HL-60 (cell line): ENCODE measurements at places on chromosomes 13 and 19.

- no peak for DNase-seq
Measured at GRCh38 chr19:10872546-10873107, 1.3 kb downstream of the CARM1 start.

DNA sequence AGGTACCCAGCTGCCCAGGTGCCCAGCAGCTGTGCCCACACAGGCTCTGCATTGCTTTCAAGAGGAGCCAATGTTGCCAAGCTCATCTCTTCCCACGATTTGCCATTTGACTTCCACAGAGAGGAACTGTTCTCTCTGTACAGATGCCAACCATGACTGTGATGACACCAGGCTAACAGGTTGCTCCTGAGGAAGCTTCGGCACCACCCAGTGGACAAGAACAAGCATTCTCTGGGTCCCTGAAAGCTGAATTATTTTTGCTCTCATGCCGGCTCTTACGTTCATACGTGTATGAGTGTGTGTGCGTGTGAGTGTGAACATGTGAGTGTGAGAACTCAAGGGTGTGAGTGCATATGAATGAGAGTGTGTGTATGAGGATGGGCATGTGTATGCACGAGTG is 535.2 kb downstream of the LIG4 start:
- DNase-seq, result no peak

- DNase-seq, result no peak
Measured at GRCh38 chr13:22447132-22447886, 733.5 kb upstream of the SGCG start.

DNA sequence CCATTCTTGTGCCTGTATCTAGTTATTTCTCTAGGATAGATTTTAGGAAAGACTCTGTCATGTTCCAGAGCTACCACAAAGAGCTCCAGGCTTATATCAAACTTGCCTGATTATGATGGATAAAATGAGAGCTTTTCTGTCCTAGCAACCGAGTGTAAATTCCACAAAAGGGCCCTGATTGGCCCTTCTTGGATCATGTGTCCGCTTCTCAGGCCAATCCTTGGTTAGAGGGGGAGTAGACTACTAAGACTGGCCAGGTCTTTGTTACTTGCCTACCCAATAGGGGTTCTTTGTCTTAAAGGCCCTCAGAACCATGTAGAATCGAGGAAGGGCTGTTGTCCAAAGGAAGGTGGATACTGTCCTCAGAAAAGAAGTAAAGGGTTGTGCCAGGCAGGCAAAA is 2.4 kb downstream of the DHX34 start:
- DNase-seq, result no peak

GRCh38 chr19:8338835-8339234 is 4.2 kb downstream of the KANK3 start:
- DNase-seq, result no peak

GRCh38 chr19:33214596-33214995 is 11.1 kb downstream of the SLC7A10 start:
- no peak for DNase-seq

DNA sequence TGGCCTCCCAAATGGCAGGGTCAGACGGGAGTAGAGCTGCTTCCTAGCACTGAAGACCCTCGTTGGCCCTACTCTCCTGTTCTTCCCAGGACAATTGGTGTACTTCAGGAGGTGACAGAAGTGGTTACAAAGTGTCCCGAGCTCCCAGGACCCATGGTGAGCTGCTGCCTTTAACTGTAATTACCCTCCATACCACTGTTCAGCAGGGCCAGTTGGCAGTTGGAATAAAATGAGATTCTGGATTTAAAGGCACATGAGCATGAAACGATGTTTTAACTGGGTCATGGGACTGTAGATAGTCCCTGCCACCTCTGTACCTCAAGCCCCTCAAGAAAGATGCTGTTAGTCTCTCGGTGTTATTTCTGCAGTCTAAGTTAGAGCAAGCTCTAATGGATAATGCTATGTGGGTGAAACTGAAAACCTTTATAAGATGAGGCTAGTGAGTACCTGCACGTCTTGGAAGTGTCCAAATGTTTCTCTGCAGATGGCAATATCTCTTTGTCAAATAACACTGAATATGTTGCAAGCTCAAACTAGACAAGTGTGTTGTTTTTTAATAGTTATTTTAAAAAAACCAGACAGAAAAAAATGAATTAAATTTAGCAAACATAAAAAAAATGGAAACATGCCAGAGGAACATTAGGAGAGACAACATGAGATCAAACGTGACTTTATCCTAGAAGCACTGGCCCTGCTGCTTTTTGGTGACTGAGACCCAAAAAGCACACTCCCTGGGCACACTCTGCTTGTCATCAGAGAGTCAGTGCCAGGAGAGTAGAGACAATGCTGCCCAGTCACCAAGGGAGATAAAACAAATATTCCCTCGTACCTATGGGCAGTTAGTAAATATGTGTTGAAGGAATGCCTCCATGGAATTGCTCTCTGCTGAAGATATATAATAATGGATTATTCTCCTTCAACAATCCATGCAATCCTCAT is 266.3 kb downstream of the LMO7 start:
- DNase-seq, result no peak

GRCh38 chr19:14767466-14767971 is 10.8 kb downstream of the ADGRE2 start:
- DNase-seq, result no peak

DNA sequence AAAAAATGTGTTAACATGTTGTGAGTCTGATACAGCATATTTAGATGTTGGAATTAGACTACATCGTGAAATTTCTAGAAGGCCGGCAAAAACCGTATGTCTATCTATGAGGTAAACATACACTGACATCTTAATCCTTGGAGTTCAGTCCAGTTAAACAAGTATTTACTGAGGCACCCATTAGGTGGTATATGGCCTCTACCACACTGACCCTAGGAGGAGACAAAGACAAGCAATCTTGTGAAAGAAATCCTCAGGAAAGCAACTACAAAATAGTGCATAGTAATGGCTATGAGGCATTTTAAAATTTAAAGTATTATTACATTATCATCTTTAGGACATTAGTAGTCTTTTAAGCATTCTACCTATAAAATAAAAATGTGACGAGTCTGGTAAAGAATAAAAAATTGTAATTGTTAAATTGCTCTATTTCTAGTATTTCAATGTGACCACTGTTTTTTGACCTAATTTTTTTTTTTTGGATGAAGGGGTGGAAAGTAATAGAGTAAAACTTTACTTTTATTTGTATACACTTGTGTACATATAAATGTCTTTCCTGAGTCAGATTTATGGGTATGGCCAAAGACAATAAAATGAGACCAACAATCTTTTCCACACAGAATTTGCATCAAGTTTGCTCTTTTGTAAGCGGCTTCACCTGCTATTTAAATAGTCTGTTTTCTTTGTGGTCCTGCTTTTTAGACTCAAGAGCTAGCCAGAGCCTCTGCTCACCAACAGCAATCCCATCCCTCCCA is 50.5 kb downstream of the KATNAL1 start:
- no peak for DNase-seq

GRCh38 chr19:19236173-19236572 is 24.4 kb downstream of the NCAN start:
- no peak for DNase-seq

GRCh38 chr19:32202244-32202643 is 143.2 kb upstream of the ZNF507 start:
- no peak for DNase-seq

- no peak for DNase-seq
Measured at GRCh38 chr13:30115257-30115600, 192.1 kb downstream of the KATNAL1 start.

GRCh38 chr13:103945836-103946235 is 879.6 kb upstream of the SLC10A2 start:
- no peak for DNase-seq

GRCh38 chr19:42366673-42367072 is 23.4 kb downstream of the CNFN start:
- DNase-seq, result no peak

DNA sequence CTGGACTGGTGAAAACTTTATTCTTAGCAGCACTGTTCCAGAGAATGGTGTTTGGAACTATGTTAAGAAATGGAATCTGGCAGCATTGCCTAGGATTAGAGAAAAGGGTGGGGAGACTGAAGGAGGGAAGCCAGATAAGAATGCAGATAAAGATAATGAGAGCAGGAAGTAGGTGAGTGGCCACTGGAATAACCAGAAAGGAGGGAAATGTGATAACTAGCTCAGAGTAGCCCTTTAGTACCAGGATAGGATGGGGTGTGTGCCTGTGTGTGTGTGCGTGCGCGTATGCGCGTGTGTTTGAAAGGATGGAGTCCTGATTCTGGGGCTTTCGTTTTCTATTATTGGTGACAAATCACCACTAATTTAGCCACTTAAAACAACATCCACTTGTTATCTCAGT is 33.4 kb upstream of the FRY start:
- DNase-seq, result no peak

- peak; percentile 14 for DNase-seq
Measured at GRCh38 chr19:4556597-4557127, 2.8 kb downstream of the SEMA6B start.

DNA sequence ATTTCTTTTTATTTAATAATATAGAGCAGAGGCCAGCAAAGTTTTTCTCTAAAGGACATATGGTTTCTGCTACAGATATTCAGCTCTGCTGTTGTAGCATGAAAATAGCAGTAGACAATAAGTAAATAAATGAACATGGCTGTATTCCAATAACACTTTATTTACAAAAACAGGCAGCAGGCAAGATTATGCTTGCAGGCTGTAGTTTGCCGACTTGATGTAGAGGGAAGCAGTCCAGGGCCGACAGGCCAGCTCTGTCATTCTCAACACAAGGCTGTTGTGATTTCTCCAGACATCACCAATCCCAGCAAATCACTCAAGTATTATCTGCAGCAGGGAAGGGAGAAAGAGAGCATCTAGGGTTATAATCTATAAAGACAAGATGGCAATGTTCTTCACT is 1062.5 kb upstream of the PCDH9 start:
- DNase-seq, result no peak

- no peak for DNase-seq
Measured at GRCh38 chr19:47511128-47511517, 3.7 kb downstream of the NAPA start.

GRCh38 chr19:51786646-51787494 is 8.1 kb upstream of the FPR3 start:
- DNase-seq, result no peak

DNA sequence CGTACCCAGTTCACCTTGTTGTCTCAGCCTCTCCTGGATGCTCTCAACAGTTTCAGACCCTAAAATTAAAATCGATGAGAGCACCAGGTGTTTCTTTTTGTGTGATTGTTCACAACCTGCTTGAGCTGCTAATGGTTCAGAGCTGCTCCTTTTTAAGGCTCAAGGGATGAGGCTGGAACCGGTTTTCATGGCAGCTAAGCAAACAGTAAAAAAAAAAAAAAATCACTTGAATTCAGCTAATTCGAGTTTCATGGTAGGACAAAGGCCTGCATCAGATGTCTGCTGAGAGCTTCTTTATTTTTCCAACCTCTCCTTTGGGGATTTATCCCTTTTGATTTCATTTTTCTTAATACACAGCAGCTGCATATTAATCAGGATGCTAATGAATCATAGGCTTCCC is 6.5 kb downstream of the SYCE2 start:
- no peak for DNase-seq

- DNase-seq, result peak; percentile 80
Measured at GRCh38 chr13:79679334-79679733, 198.4 kb downstream of the NDFIP2 start.

DNA sequence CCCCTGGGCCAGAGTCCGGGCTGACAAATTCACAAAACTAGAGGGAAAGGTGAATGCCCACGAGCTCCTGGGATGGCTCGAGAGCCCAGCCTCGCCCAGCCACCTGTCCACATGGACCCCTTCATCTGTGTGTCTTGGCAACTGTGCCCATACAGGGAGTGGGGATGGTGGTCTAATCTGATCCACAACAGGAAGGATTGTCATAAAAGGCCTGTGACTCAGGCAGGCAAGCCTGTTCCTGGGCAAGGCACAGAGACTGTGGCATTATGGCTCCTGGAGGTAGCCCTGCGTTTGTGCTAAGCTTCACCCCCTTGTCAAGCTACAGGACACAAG is 20.0 kb downstream of the CAPS start:
- DNase-seq, result no peak

- no peak for DNase-seq
Measured at GRCh38 chr13:39226359-39226758, 188.1 kb downstream of the NHLRC3 start.

- no peak for DNase-seq
Measured at GRCh38 chr13:41751734-41752445, 209.0 kb downstream of the VWA8 start.

GRCh38 chr19:35901854-35902661 is at the start of gene HCST:
HCST (plus strand) TSS chr19:35902529; CDS start chr19:35902594, 65 bp downstream.
- no peak for DNase-seq

GRCh38 chr13:71939186-71939585 is 72.2 kb upstream of the DACH1 start:
- no peak for DNase-seq

DNA sequence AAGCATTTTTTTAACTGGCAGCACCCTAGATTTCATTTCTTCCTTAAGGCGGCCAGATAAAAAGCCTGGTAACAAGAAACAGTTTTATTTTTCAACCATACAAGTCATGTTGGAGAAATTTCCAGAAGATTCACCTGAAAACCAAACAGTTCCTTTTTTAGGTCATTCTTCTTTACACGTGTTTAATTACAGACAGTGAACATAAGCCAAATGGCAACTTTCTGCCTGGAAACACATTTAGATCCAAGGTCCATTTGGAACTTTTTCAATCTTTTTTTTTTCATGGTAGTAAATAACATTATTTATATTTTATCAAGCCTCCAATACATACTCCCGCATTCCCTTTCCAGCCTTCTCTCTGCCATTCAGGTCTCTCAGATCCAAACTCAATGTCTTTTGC is 886.1 kb upstream of the MIR17HG start:
- no peak for DNase-seq

DNA sequence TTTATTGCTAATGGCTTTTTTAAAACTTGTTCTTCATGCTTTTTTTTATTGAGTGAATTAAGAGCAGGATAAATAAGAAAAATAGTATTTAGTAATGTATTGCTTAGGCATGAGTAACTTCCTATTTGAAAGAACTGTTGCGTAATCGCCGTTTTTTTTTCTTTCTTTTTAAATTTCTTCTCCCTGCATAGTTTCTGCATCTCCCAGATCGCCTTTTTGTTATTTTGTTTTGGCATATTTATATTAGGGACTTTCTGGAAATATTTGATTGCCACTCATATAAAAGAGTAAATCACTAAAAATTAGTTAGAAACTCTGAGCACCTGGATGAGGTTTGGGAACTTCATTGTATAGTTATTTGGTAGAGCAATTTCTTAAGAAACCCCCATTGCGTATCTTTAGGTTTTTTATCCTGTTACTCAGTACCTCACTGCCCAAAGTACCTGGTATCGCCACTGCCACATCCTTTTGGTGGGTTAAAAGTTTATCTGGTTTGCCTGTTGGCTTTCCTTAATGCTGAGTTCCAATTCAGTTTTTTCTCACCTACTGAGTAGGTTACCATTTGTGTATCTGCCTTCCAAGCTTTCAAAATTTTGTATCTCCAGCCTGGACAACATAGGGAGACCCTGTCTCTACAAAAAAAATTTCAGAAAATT is 36.2 kb upstream of the LPAR6 start:
- DNase-seq, result peak; percentile 22

- no peak for DNase-seq
Measured at GRCh38 chr13:40622246-40622645, 44.2 kb downstream of the FOXO1 start.
